ENCODE measurements at places on chromosomes 2 and 18. TPM values are rescaled to one million over a fixed set of nuclear protein-coding genes. Genes with fewer than 3 reads are reported as not detected.
A peak's percentile ranks its signal among the peaks of the same experiment; 100 is the strongest.

Gene ANKRD29
- polyA plus RNA-seq, result not detected

GRCh38 chr2:126786765-126787164 is 111.9 kb upstream of the TEX51 start:
- no peak for DNase-seq
- H3K36me3 ChIP-seq, result no peaks in the 10 kb centered on the region
- no peaks in the 10 kb centered on the region for H3K4me1 ChIP-seq
- H3K4me3 ChIP-seq, result no peak overlapping the region
- no peak overlapping the region for H3K27ac ChIP-seq

Gene CXCR2
- 0.03 TPM for polyA plus RNA-seq

GRCh38 chr2:160087854-160088745 is 25.7 kb upstream of the PLA2R1 start:
- DNase-seq, result peak; percentile 6
- H3K4me1 ChIP-seq, result no peaks in the 10 kb centered on the region
- H3K27ac ChIP-seq, result no peak overlapping the region
- H3K4me3 ChIP-seq, result no peak overlapping the region
- no peaks in the 10 kb centered on the region for H3K27me3 ChIP-seq
